ENCODE measurements at places on chromosomes 12 and 14. TPM values are rescaled to one million over a fixed set of nuclear protein-coding genes. Genes with fewer than 3 reads are reported as not detected.

PGAM5 gene
- total RNA-seq: 36.9 TPM

PPP4R4 gene
- total RNA-seq: 0.56 TPM

KRT72 gene
- not detected for total RNA-seq

RIPK3 gene
- total RNA-seq: not detected

FAM222A gene
- under 0.01 TPM for total RNA-seq

KRT81 gene
- under 0.01 TPM for total RNA-seq

CD27 gene
- total RNA-seq: not detected

Measured in IMR-90 (cell line).